ENCODE measurements at places on chromosomes 12 and 14. TPM values are rescaled to one million over a fixed set of nuclear protein-coding genes. Genes with fewer than 3 reads are reported as not detected.

DNA sequence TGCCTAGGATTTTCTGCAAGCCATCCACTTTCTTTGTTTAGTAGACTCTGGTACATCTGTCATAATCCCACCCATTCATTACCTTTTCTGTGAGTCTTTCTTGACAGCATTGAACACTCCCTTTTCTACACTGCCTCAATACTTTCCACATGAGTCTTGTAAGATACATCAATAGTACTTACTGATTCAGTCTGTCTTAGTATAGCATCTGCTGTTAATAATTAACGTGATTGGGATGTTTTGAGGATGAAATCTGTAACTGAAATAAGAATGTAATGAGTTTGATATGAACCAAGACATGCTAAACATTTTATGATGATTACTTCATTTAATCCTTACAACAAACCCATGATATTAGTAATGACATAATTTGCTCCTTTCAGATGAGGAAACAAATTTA, 196.2 kb upstream of the FOXG1 start:
- no peak for DNase-seq

Gene VASH1
- total RNA-seq, result 2.8 TPM

Gene ACAD10
- total RNA-seq, result 17.3 TPM

Gene KRT86
- total RNA-seq, result 13.6 TPM

- DNase-seq, result no peak
Observed at GRCh38 chr12:33472299-33472698, 32.7 kb upstream of the SYT10 start.

Gene DAO
- total RNA-seq, result not detected

DNA sequence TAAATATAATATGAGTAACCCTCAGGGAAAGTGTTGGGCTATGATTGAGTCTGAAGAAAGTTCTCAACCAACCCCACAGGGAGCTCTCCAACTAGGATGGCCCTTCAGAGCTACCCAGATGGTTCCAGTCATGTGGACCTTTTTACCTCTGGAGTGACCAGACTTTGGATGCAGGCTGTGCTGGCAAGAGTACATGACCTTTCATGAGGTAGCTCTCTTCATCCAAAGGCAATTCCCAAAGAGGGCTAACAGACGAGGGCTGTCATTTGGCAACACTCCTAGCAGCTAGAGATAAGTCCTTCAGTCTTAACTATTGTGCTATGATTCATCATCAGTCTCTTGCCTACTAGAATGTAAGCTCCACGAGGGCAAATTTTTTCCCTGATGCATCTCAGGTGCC, 75.4 kb downstream of the DUSP6 start:
- no peak for DNase-seq

- no peak for DNase-seq
Observed at GRCh38 chr12:131407221-131408035, 303.5 kb upstream of the SFSWAP start.

Gene PABPN1
- 89.9 TPM for total RNA-seq

Gene NUP37
- 187 TPM for total RNA-seq

Gene SRRM4
- total RNA-seq, result not detected

GRCh38 chr12:169528-170370, 44.2 kb downstream of the SLC6A12 start:
- DNase-seq, result no peak

Gene TTC9
- total RNA-seq, result not detected

Gene C14orf180
- not detected for total RNA-seq

GRCh38 chr14:70254476-70254961, 65.8 kb upstream of the SLC8A3 start:
- DNase-seq, result peak; percentile 43

GRCh38 chr12:112998987-112999767, 20.9 kb downstream of the OAS2 start:
- DNase-seq, result no peak

Gene VWF
- 0.03 TPM for total RNA-seq

- DNase-seq, result no peak
Observed at GRCh38 chr12:1346126-1346525, 248.3 kb downstream of the FBXL14 start.

- no peak for DNase-seq
Observed at GRCh38 chr14:24880689-24881088, 169.3 kb downstream of the STXBP6 start.

DNA sequence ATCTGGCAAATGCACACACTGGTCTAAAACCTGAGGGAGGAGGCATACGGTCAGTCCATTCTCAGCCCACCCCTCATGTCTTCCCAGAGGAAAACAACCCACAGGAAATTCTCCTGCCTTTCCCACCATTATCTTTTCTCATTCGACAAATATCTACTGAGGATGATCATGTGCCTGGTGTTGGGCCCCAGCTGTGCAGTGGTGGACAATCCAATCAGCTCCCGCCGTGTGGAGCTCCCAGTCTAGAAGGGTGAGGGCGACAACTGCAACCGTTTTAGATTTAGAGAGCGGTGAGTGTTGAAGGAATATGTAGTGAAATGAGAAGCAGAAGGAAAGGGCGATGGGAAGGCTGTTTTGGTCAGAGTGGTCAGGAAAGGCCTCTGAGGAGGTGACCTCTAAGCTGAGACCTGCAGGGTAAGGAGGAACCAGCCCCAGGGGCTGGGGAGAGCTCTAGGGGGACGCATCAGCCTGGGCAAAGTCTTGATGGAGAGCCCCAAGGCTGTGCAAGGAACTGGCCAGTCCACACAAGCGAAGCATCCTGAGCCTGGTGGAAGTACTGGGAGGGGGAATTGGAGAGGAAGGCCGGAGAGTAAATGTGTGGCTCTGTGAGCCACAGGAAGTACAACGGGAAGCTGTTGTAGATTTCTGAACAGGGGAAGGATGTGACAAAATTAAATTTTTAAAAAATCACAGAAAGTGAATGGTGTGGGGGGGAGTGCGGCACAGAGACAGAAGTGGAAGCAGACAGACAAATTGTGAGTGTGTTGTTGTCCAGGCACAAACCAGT, 192.8 kb downstream of the NTF3 start:
- no peak for DNase-seq

- DNase-seq, result no peak
Observed at GRCh38 chr12:6978188-6978587, 7.5 kb downstream of the EMG1 start.

DNA sequence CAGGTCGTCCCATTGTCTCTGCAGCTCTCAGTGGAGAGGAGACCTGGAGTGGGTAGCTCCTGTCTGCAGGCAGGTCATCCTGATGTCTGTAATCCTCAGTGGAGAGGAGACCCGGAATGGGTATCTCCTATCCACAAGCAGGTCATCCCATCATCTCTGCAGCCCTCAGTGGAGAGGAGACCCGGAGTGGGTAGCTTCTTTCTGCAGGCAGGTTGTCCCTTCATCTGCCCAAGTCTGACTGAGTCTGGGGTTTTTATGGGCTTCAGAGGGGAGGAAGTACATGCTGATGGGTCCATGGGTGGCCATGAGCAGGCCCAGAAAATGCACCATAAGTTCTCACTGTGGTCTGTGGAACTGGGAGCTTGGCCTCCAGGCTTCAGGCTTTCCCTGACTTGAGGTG, 28.9 kb upstream of the PAPLN start:
- no peak for DNase-seq

Gene PAPOLA
- total RNA-seq, result 144 TPM

- DNase-seq, result no peak
Observed at GRCh38 chr12:116174006-116174405, 103.5 kb downstream of the MED13L start.

DNA sequence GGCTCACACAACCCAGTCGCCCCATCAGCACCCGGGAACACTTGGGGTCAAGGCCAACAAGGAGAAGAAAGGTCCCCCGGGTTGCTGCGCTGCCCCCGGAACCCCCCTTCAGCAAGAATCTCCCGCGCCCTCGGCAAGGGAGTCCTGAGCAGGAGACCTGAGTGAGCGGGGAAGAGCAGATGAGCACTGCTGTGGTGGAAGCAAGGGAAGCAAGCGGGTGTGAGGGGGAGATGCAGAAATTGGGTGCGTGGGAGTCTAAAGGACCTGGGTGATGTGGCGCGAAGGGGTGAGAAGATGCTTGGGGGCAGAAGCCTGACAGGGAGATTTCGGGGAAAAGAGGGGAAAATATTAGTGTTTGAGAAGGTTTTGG, 105.5 kb upstream of the PRB2 start:
- no peak for DNase-seq

Gene KRT85
- total RNA-seq, result not detected

DNA sequence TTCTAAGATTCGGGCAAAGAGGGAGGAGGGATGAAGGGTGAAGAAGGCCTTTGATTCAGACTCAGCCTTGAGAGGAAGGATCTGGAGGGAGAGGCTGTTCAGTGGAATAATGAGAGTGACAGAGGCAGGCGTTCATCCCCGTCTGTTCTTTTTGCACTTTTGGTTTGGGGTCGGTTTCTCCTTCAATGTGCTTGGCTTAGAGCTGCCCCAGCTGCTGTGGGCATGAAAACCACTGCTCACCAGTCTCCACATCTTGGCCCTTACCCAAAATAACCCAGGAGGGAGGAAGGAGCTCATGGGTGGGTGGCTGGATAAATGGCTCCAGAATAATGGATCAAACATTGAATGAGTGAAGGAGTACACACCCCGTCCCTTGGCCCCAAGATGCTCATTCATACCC, 261.7 kb upstream of the FKBP4 start:
- DNase-seq, result no peak

Measured in MG63 (cell line).